ENCODE measurements at places on chromosomes 2 and 18.

DNA sequence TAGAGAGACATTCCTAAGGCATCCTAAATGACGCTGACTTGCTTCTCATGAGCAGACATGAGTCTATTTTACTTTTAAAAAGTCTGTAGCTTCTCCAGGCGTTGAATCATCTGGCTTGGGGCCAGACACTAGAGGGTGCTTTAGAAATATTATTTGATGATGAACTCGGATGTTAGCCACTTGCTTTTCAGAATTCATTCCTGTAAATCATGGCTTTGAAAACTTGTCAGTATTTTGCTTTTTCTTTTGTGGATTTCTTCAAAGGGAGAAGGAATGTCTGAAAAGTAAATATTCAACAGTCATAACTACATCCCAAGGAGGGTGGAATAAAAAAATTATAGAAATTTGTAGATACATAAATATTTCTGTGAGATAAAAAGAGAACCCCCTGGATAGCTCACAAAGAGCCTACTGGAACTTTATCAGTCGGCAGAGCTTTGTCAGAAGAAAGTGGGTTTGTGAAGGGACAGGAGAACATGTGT is 370.8 kb downstream of the OSR1 start:
- peak; percentile 71 for DNase-seq

DNA sequence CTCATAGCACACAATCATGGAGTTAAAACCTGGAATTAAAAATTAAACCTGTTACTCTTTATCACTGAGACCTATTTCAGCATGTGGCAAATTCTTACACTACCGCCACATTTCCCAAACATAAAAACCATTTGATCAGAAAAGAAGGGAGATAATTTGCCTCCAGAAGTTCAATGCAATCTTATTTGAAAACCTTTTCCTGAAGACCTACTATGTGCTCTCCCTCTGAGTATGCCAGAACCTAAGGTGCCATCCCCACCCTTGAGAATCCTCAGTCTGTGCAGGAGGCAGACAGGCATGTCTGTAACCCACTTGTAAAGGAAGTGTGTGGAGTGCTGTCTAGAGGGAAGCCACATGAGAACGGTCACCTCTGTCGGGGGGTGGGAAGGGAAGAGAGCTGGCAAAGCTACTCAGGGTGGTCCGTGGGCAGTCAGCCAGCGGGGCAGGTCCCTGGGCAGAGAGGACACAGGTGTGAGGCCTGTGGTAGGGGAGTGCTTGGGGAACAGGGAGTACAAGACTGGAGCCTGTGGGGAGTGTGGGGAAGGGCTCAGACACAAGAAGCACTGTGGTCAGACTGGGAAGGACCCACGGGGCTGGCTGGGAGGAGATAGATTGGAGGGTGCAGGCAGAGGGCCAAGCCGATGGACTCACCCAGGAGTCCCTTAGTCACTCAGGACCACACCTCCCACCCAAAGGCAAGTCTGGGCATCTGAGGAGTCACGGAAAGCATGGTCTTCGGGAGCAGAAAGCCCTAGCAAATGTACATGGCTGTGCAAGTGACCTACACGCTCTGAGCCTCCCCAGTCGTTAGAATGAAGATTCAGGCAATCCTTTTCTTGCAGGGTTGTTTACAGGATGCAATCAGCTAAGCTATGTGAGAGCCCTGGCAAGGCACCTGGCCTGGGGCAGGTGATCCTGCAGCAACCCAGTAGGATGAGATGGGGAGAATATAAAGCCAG is 22.8 kb downstream of the CRACDL start:
- peak; percentile 81 for DNase-seq

- no peak for DNase-seq
These were observed 587.7 kb downstream of the CPS1 start for GRCh38 chr2:211144078-211144477.

GRCh38 chr2:158486970-158487325 is 30.2 kb downstream of the PKP4 start:
- no peak for DNase-seq

DNA sequence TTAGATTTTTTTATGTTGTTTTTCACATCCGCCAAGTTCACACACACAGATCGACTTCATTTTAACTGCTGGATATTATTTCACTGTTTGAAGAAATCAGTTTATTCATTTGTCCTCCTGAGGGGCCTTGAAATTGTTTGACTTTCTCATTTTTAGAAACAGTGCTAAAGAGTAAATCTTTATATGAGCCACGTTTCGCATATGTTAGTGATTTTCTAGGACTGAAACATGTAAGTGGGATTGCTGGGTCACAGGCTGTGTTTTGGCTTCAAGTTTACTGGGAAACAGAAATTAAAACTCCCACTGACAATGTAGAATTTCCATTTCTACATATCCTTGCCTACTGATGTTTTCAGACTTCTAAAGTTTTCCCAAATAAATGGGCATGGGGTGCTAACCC is 363.8 kb downstream of the NCKAP5 start:
- no peak for DNase-seq

- no peak for DNase-seq
These were observed 104.6 kb downstream of the CAPN13 start for GRCh38 chr2:30702694-30703093.

- no peak for DNase-seq
These were observed 892 bp downstream of the CELF4 start for GRCh38 chr18:37564711-37565100.

- no peak for DNase-seq
These were observed 146.2 kb downstream of the RPIA start for GRCh38 chr2:88837511-88838160.

DNA sequence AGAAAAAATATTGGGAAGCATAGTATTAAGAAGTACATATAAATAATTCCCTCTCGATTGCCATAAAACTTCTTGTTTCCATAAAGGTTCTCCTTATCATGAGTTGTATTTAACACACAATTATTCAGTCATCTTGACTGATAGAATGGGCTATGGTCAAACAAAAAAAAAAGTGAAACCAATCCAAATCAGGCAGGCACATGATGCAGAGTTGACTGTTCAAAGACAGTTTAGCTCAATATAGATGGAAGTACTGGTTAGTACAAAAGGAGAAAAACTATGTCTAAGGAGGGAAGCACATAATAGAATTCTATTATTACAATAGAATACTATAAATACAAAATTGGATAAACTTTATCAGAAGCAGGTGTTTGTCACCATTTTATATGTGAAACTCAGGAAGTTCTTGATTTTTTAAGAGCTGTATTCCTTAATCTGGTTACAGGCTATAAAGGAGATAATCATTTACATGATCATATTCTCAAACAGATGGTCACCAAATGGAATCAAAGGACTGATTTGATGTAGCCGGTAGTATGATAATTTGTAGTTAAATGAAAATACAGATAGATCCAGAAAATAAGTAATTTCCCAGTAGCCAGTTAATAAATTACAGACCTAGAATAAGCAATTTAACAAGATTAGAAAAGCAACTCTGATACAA is 18.2 kb upstream of the CALCRL start:
- DNase-seq: no peak

GRCh38 chr2:185221-185620 is 78.6 kb downstream of the SH3YL1 start:
- no peak for DNase-seq

GRCh38 chr2:160351956-160352355 is 141.7 kb downstream of the RBMS1 start:
- no peak for DNase-seq

DNA sequence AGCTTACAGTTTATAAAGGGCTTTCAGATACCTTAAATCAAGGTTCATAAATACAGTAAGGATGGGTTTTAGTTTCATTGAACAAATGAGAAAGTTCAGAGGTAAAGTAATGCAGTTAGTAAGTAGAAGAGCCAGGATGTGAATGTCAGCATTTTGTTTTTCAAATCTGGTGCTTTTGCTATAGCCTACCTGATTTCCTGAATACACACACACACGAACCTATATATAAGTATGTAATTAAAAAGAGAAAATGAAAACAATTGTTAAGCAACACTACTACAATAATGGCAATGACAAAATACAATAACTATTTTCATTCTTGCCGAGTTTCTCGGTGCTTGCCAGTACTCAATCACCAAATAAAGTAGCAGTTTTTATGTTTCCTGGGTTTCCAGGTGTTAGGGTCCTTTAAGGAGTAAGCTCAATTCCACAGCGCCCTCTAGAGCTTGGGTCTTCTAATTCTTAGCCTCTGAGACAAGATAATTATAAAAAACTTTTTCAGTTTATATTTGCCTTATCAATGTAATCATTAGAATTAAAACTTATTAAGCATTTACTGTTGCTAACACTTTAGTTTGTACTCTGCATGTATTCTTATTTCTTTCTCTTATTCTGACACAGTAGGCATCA is 512.9 kb upstream of the ACVR2A start:
- DNase-seq: no peak

- DNase-seq: no peak
These were observed 153.6 kb downstream of the DSEL start for GRCh38 chr18:67362906-67363305.

DNA sequence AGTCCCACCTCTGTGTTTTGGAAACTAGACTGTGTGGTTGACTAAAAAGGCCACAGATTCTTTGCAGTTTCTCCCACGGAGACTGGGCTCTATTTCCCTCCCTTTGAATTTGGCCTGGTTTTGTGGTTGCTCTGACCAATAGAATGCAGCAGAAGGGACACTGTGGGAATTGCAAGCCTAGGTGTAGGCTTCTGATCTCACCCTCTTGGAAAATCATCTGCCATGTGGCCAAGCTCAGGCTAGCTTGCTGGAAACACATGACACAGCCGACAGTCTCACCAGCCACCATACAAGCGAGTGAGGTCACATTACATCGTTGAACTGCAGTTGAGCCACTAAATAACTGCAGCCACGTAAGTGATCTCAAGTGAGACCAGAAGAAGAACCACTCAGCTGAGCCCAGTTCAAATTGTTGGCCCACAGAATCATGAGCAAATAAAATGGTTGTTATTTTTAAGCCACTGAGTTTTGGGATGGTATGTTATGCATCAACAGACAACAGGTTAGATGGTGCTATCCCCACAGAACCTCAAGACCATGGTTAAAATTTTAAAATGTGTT is 319.1 kb upstream of the MEX3C start:
- DNase-seq: no peak

- no peak for DNase-seq
These were observed 415.5 kb downstream of the MEIS1 start for GRCh38 chr2:66850376-66850775.

DNA sequence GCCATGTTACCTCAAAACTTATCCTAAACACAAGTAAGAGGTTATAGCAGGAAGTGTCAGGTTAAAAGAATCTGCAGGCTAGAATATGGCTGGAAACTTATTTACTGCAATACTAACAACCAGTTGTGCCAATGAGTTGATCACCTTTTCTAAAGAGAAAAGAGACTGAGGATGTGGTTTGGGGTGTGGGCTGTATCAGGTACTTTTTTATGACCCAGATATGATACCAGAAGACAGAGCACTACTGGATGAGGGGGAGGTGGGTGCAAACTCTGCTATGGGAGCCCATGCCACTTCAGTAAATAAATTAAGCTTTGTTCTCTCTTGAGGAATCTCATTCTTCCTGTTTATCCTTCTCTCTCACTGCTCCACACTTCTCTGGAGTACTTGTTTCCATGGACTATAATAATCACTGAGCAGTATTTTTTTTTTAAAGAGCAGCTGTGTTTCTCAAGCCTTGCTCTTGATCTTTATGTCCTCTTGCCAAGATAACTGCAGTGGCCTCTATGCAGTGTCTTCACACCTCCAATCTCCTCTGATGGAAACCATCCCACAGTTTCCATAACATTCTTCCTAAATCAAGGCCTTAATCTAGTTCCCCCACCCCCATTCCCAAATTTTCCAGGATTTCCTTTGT is 51.2 kb upstream of the NOSTRIN start:
- no peak for DNase-seq

- DNase-seq: no peak
These were observed 252.4 kb upstream of the SALL3 start for GRCh38 chr18:78727057-78727739.

DNA sequence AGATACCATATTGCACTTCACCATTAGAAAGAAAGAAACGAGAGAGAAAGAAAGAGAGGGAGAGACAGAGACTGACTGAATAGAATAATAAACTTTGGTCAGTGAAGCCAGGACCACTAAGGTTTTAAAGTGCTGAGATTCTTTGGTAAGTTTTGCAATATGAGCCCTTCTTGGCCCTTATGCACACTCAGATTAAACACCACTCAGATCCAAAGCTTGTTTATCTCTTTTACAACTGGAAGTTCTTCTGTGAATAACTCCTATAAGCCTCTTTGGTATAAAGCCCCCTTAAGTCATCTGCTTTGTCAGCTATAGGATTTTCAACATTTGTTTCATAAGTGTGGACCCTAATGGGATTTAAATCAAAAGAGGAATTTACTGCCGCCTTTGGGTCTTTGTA is 40.8 kb downstream of the PID1 start:
- DNase-seq: no peak

DNA sequence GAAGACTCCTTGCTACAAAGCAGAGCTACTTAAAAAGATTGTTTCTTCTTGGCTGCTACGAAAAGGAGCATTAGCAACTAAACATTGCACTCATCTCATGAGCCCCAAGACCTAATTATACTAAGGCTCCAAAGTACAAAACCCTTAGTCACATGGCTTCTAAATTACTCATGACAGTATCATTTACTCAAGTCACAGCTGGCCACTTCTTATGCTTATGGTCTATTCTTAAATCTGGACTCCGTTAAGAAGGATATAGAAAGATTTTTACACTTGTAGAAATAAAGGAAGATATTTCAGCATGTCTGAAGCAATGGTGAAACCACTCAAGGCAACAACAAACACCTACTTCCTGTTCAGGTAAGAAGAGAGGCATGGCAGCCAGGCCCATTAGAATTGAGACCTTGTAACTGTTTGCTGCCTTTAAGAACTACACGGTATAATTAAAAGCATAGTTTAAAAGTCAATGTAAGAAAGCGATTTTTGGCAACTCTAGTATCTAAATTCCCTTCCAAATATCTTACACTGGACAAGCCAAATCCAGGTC is 12.7 kb downstream of the ANKRD44 start:
- DNase-seq: no peak

DNA sequence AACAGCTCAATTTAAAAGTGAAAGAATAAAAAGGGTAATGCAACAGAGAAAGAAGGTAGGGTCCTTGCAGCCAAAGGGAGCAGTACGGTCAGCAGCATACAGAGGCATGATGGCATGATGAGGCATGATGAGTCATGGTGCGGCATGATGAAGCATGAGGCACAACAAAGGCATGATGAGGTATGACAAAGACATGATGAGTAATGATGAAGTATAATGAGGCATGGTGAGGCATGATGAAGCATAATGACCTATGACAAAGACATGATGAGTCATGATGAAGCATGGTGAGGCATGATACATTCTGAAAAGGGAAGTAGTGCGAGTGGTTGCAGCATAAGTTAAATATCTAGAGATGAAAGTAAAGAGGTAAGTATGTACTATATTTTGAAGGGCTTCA is 673.2 kb downstream of the TMEM182 start:
- DNase-seq: no peak

GRCh38 chr2:218014706-218015585 is 12.2 kb upstream of the TNS1 start:
- no peak for DNase-seq
